Brain microvascular endothelial cell (primary cell): ENCODE measurements at places on chromosomes 3 and 15.

GRCh38 chr15:40323953-40324937 is 753 bp downstream of the INAFM2 start:
- DNase-seq: no peak

DNA sequence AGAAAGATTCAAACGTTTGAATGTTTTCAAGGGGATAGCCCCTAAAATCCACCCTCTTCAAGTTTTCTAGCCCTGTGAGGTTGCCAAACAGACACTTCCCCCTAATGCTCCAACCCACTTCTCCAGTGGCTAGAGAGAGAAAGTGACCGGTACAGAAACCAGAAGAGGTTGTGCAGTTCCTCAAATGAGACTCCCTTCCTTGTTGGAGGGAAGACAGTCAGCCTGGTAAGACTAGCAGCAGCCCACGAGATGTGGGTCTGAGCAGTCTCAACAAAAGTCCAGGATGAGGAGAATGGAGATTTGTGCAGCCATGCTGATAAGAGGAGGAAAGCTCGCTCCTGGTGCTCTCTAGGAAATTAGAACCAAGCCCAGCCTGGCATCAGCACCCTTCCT is 222.8 kb upstream of the TPRG1 start:
- no peak for DNase-seq

DNA sequence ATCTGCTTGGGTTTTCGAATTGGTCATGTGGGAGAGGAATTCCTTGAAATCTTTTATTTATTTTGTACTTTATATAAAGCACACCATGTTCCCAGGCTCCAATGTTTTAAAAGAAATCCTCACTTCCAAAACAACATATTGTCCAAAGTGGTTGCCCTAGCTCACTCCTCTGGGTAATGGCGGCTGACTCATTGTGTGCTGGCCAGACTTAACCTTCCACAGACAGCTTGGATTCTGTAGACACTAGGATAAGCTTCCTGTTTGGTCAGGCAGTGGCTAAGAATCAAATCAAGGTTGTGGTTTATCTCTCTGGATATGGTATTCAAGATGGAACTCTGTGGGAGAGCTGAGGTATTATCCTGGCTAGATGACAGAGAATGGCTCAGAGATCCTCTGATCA is 55.8 kb upstream of the FAM98B start:
- DNase-seq: peak; percentile 98

- DNase-seq: no peak
These were observed 19.8 kb upstream of the NUDT16 start for GRCh38 chr3:131361464-131362421.

GRCh38 chr3:129116482-129116946 is 5.1 kb downstream of the RAB43 start:
- DNase-seq: no peak

GRCh38 chr3:131811481-131811880 is 223.3 kb downstream of the CPNE4 start:
- no peak for DNase-seq

DNA sequence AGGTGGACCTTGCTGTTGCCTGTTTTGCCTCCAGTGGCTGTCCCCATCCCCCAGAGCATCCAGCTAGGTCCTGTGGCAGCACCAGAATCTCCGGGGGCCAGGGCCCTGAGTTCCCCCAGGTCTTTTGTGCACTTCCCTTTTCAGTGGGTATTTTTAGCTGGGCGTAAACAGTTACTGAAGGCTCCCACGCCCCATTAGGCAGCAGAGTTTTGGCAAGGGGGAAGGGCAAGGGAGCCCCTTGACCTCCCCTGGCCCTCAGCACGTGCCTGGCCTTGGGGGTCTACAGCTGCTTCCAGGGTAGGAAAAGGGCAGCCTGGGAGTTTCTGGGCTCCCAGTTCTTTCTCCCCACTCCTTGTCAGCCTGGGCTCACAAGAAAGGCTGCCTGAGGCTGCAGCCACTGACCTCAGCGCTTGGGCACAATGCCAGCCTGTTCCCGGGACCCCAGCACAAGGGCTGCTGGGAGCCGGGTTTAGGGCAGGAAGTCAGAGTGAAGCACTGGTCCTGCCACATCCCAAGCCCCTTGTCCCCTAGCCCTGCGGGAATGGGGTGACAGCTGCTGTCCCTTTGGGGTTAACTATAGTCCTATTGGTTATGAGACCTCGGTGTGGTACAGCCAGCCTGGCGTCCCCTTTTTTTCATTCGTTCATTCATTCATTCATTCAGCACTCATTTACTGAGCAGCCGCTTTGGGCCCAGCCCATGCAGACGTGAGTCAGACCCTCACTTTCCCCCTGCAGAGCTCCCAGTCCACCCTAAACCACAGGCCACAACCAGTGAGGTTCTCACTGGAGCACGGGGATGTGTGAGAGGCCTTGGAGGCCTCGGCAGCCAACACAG is 8.4 kb downstream of the CSK start:
- DNase-seq: peak; percentile 90

DNA sequence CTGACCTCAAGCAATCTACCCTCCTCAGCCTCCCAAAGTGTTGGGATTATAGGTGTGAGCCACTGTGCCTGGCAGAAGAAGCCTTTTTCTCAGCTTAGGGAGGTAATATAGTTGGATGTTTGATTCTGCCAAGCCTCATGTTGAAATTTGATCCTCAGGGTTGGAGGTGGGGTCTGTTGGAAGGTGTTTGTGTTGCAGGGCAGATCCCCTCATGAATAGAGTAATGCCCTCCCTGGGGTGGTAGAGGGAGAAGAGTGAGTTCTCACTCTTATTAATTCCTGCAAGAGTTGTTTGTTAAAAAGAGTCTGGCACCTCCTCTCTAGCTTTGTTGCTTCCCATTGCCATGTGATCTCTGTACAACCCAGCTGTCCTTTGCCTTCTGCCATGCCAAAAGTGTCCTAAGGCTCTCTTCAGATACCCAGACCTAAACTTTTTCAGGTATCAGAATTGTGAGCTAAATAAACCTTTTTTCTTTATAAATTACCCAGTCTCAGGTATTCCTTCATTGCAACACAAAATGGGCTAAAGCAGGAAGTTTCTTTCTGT is 16.4 kb downstream of the NECTIN3 start:
- DNase-seq: no peak

- no peak for DNase-seq
These were observed 348.4 kb downstream of the MECOM start for GRCh38 chr3:169315141-169315540.

GRCh38 chr3:94241986-94242385 is 179.1 kb downstream of the NSUN3 start:
- no peak for DNase-seq

GRCh38 chr3:172646439-172647015 is 64.3 kb downstream of the NCEH1 start:
- DNase-seq: peak; percentile 76
